ENCODE measurements at places on chromosomes 13 and 19.

- DNase-seq: no peak
Measured at GRCh38 chr19:17091758-17092333, 16.3 kb downstream of the MYO9B start.

GRCh38 chr19:31350693-31351055 is 1.4 kb upstream of the TSHZ3 start:
- no peak for DNase-seq

- no peak for DNase-seq
Measured at GRCh38 chr19:15317392-15318071, 14.8 kb downstream of the BRD4 start.

DNA sequence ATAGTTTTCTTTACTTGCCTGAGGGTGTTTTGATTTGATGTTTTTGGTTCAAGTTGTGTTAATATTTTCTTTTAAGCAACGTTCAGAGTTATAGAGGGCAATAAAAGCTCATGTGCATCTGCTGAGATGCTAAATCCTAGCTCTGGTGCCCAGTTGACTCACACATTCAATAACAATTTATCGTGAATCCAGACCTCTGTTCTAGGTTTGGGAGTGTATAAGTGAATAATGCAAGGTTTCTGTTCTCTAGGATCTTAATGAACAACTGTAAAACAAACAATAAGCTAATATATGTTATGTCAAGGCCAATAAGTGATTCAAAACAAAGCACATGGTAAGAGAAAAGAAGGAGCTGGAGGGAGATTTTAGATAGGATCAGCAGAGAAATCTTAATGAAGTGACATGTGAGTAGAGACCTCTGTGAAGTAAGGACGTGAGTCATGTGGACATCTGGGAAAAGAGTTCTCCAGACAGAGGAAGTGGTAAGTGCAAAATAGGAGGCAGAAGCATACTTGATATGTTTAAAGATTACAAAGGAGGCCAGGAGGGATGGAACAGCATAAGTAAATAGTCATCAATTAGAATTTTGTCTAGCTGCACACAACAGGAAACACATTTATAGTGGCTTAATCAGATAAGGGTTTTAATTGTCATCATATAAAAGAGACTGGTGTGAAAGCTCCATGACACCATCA is 278.5 kb upstream of the HTR2A start:
- no peak for DNase-seq

DNA sequence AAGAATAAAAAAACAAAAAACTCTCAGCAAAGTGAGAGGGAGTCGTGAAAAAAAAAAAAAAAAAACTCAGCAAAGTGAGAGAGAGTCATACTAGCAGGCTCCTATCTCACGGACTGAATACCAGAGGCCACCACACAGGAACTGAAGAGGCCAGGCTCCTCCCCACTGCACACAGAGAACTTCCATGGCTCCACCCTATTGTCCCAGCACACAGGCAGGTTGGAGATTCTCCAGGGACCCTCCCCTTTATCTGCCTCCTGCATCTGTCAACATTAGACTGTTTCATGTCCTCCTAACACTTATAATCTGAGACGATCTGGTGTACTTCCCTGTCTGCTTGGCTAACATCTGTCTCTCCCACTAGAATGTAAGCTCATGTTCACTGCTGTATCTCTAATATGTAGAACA is 37.0 kb upstream of the FARP1 start:
- DNase-seq: no peak

DNA sequence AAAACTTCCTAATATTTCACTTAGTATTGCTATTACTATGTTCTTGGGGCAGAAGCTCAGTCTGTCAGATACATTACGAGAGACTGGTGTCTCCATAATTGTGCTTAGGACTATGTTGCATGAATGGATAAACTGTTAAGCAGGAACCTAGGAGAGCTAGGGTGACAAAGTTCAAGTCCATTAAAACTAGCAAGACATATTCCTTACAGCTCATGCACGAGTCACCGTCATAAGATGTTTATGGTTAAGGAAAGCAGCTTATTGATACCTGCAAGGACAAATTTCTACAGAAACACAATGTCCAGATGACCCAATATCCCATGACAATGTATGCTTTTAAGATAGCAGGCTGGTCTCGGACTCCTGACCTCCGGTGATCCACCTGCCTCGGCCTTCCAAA is 5.7 kb upstream of the ZNF813 start:
- DNase-seq: no peak

DNA sequence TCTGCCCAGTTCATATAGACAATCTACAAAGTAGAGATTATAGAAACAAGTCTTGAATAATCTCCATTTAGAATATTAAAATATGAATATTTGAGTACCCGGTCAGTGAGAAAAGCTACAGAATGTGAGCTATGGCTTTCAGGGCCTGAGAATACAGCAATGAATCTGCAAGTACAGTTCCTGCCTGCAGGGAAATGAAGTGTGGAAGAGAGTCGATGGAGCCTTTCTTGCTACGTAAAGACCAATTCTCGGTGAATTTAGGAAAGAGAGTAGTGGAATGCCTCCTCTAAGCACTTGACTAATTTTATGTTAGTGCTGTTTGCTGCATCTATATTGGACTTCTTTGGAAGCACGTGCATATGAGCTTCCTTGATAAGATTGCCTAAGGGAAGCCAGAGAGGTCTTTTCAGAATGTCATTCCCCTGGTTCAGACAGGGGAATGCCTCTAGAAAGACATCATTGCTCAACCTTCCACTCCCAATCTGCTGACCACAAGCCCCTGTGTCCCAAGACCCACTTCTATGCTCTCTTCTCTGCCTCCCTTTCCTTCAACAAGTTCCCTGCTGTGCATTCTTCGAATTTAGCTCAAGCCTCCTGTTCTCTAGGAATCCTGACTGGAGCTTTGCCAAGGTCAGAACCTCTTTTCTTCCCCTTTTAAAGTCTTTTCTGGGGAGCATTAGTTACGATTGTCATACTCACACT is 41.9 kb downstream of the GPC6 start:
- DNase-seq: no peak

- DNase-seq: peak; percentile 36
Measured at GRCh38 chr13:25037057-25037813, 58.7 kb upstream of the PABPC3 start.

DNA sequence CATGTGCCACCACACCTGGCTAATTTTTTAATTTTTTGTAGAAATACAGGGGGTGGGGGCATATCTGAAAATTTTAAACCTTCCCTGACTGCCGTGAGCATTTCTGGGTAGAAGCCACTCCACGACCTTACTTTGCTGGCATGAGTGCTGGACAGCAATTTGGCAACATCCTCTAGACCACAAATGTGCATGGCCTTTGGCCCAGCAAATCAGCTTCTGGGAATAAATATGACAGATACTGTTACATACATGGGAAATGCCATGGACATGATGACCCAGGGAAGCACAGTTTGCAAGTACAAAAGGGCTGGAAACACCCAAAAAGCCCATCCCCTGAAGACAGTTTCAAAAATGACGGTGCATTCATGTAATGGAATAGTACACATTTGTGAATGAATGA is 3.2 kb upstream of the PVR start:
- DNase-seq: no peak

DNA sequence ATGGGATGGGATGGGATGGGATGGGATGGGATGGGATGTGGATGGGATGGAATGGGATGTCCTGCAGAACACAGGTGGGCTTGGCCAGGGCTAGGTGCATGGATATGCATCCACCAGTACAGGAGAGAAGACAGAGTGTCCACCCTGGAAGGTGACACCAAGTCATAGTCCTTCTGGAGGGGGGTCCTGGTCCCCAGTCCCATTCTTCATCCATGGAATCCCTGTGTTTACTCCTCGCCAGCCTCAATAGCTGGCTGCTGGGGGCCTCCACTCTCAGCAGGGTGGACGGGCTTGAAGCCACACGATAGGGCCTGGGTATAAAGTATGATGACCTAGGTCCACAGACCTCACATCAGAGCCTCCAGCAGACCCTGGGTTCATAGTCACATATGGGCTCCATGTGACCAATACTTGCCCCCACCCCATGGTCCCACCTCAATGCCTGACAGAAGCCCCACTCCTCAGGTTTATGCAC is 40.1 kb downstream of the RFX2 start:
- DNase-seq: no peak

- peak; percentile 72 for DNase-seq
Measured at GRCh38 chr19:39410017-39410830, 2.2 kb upstream of the PLEKHG2 start.

DNA sequence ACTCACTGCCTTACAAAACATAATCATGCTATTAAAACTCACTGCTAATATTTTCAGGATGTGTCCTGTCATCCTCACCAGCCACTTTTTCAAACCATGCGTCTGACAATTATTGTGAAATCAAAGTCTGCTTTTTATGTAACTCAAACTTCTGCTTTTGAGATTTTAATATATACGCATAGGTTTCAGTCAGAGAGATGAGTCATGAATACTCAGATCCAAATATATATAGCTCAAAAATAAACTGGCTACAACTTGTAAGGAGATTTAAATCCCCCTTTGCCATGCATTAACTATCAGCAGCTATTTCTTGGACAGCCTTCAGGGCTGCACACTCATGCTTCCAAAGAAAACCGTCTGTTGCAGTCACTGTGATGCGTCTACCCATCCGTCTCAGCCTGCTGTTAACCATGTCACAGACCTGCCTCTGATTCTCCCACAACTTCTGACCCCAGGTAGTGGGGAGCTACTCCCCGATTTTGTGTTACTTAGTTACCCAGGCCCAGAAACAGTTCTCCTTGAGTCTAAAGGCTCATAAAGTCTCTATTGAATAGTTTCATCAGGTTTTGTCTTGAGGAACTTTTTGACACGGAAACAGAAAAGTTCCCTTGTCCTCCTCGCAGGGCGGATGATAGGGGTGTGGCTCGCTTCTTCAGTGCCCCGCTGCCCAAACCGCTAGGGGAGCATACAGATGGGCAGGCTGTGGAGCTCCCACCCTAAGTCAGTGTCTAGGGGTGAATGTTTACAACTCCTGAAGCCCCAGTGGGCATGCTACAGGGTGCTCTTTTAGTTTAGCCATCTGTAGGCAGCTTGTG is 33.8 kb upstream of the SGCG start:
- DNase-seq: no peak

DNA sequence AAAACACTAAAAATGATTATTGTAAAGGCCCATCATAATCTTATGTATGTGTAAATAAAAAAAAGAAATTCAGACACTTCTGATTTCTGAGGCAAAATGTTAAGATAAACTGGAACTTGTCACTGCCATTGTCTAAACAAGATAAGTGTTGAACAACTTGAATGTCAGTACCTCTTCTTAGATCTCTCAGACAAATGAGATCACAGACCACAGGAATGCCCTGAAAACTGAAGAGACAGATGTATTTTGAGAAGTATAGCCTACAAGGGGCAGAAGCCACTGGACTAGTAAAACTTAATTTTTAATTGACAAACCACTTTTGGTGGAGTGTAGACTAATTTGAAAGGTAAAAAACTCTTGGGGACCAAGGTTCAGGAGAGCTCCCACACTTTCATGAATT is 375.5 kb upstream of the SLITRK5 start:
- no peak for DNase-seq

- no peak for DNase-seq
Measured at GRCh38 chr13:52830946-52831345, 17.5 kb downstream of the PCDH8 start.

GRCh38 chr13:31191748-31192147 is 8.0 kb upstream of the B3GLCT start:
- no peak for DNase-seq

DNA sequence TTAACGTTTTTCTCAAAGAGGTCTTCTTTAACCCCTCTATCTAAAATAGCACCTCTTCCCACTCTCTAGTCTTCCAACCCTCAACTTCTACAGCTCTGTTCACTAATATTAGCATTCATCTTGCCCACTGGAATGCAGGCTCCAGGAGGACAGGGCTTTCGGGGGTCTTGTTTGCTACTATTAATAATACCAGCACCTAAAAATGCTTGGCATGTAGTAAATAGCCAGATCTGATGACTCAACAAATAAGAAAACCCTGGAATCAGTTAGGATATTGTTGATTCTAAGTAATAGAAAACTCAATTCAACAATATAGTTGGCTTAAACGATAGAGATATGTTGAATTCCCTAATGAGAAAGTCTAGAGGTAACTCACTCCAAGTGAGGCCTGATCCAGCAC is 14.2 kb downstream of the DYRK1B start:
- no peak for DNase-seq

DNA sequence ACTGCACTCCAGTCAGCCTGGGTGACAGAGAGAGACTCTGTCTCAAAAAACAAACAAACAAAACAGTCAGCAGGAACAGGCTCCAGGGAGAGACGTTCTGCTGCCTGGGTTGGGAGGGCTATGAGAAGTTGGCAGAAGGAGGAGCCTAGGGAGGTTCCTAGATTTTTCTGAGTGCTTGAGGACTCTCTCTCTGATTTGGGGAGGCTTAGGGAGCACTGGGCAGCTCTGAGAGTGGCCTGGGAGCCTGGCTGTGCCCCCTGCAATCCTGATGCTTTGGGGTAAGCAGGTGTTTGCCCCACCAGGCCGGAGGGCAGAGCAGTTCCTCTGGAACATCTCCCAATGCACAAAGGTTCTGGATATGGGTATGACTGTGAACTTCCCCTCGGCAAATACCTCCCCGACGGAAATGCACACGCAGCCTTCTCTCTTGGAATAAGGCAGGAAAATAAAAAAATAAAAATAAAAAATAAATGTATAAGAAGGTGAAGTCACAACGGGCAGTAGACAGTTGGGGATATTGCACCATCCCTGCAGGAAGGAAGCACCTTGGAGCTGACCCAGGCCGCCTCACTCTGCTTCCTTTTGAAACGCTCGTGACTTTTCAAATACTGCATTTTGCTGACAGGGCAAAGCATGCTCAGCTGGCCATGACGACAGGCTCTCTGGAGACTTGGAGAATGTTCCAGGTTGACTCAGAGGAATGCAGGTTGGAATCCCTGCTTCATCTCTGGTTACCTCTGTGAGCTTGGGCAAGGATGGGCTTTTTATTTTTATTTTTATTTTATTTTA is 26.5 kb upstream of the HOMER3 start:
- DNase-seq: no peak

DNA sequence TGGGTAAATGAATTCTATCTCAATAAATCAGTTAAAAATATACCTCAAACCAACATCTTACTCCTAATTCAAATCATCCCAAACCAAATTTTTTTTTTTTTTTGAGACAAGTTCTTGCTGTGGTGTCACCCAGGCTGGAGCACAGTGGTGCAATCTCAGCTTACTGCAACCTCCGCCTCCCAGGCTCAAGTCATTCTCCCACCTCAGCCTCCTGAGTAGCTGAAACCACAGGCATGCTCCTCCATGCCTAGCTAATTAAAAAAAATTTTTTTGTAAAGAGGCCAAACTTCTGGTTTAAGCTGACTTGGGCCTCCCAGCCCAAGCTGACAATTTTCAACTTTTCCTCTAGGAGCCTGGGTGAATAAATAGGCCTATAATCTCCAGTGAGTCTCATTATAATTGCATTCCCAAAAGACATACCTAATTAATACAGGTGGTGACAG is 22.1 kb upstream of the OLFM2 start:
- no peak for DNase-seq

- DNase-seq: no peak
Measured at GRCh38 chr19:16197188-16197621, 506 bp upstream of the AP1M1 start.

DNA sequence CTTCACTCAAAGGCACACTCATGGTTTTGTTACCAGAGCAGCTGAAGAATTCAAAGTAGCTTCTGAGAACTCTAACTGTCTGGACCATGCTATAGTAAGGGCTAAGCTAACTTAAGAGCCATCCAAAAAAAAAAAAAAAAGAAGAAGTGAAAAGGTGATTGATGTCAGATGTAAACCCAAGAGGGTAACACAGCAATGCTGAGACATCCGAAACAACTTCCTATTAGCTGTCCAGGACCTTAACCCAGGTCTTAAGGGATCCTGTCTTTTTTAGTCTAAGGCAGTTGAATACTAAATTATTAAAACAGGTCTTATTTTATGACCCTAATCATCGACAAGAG is 11.2 kb upstream of the RAB20 start:
- no peak for DNase-seq

GRCh38 chr19:2191456-2192310 is 27.9 kb downstream of the DOT1L start:
- no peak for DNase-seq
